ENCODE measurements at places on chromosomes 7 and 10. TPM values are rescaled to one million over a fixed set of nuclear protein-coding genes. Genes with fewer than 3 reads are reported as not detected.

GRCh38 chr10:129323879-129324278, 143.2 kb upstream of the MGMT start:
- no peak for DNase-seq

DNA sequence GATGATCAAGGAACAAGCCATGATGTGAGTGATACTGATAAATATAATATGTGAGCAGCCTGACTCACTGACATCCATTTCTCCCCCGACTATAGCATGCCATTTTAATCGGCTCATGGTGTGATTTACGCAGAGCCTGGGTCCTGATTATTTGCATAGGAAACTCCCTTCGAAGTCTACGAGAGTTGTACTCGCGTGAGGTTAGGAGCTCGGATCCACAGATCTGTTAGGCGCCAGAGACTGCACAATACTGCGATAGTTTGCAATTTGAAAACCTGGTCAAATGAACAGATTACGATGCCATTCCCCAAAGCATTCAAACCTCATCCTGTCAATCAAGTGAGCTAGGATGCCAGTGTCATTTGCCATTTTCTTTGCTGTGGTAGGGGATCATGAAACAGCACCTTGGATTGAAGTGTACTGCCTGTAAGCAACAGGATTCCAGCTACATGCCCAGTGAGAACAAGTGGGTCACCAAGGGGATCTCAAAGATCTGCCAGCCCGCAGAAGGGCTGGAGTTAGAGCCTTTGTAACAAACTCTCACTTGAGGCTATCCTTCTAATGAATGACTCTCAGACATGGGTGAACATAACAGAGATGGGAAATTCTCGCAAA, 158.3 kb downstream of the FRMD4A start:
- DNase-seq = no peak

The CISD1 gene
- 71.7 TPM for total RNA-seq

The PRPS1L1 gene
- not detected for total RNA-seq

DNA sequence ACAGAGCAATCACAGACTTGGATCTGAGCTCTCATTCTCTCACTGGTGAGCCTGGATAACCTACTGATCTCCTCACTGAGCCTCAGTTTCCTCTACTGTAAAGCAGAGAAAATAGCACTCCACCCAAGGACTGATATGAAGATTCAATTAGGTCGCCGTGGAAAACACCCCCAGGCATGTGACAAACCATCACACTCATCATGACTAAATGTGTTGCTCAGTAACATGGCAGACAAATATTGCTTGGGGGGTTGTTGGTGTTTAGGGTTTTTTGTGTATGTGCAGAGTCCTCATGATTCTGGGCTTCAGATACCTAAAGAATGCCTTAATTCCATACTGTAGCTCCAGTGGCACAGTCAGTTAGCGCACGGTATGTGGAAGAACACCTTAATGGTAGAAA, 122.1 kb upstream of the TCF7L2 start:
- no peak for DNase-seq

GRCh38 chr10:5904227-5904626, 14.2 kb downstream of the FBH1 start:
- no peak for DNase-seq

- no peak for DNase-seq
These were observed 31.9 kb downstream of the PCBD1 start for GRCh38 chr10:70856454-70856853.
